ENCODE measurements at places on chromosomes 16 and 17.

GRCh38 chr16:90001761-90002503, 17.3 kb downstream of the DBNDD1 start:
- DNase-seq: no peak

DNA sequence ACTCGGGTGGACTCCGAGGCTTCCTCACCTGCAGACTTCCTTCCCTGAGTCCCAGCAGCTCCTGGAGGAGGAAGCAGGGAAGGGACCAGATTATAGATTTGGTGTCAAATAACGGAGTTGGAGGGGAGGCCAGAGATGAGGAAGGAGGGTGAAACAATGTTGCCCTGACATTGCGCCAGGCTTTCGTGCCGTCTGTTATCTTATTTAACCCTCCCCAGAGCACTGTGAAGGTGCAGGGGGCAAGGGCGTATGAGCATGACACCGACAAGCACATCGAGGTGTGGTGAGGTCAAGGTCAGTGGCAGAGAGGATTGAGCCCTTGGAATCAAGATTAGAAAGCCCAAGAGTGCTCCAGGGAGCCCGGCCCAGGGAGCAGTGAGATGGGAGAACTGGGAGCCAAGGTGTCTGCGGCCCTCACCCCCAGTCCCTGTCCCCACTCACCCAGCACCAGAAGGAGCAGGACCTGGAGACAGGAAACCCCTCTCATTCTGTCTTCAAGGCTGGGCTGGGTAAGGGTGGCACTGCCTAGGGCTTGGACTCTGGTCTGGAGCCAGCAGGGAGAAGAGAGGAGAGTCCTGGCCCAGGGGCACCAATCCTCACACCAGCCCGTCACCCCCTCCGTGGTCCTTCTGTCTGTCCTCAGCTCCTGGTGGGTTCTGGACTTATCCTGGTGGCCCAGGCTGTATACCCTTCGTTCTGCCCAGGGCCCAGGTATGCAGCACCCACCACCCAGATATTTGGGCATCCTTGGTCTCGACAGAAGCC, 1.1 kb downstream of the PRSS33 start:
- DNase-seq: no peak

DNA sequence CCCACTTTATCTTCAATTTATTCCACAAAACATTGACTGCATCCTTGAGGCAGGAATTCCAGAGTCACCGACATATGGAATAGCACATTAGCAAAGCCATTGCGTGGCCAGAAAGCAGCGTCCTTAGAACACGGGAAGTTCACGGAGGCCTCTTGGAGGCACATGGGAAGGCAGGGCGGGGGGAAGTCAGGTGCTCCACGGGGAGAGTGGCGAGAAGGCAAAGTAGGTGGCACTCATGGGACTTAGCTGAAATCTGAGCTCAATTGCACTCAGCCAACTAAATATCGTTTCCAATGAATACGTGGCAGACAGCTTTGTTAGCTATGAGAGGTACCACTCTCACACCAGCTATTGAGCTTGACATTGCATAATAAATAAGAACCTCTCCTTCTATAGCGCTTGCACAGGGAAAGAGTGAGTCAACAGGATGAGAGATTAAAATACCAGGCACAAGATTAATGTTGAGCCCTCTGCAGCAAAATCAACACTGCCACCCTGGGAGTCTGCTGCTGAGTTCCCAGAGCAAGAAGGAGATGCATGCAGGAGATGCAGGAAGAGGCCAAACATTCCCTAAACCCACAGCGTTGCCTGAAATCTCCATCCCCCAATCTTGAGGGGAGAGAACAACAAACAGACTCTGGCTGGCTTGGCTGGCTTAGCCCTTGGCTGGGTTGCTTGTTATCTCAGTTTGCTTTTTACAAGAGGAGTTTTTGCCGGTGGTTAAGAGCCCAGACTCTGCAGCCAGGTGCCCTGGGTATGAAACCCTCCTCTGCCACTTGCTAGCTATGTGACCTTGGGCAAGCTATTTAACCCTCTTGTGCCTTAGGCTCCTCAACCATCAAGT, 28.8 kb downstream of the ABCC12 start:
- no peak for DNase-seq

DNA sequence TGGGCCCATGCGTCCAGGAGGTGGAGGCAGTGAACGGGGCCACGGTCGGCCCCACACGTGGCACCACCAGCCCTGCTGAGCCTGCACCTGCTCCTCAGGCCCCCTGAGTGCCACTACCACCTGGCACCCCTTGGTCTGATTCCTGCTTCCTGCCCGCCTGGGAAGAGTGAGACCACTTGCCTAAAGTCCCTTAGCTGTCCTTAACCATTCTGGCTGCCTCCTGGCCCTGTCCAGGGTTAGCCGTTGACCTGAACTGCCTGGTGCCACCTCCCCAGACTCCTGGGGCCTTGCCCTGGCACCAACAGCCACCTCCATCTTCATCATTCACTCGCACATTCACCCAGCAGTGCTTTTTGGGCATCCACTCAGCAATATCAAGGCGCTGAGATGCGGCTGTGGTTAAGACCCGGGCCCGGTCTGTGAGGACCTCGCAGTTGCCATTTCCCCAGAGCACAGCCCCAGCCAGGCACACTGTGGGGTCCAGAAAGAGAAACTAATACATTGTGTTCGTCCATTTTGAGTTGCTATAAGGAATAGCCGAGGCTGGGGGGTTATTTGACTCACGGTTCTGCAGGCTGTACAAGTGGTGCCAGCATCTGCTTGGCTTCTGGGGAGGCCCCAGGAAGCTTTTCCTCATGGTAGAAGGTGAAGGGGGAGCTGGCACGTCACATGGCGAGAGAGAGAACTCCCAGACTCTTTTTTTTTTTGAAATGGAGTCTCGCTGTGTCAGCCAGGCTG, 318.4 kb downstream of the SEC14L1 start:
- no peak for DNase-seq

DNA sequence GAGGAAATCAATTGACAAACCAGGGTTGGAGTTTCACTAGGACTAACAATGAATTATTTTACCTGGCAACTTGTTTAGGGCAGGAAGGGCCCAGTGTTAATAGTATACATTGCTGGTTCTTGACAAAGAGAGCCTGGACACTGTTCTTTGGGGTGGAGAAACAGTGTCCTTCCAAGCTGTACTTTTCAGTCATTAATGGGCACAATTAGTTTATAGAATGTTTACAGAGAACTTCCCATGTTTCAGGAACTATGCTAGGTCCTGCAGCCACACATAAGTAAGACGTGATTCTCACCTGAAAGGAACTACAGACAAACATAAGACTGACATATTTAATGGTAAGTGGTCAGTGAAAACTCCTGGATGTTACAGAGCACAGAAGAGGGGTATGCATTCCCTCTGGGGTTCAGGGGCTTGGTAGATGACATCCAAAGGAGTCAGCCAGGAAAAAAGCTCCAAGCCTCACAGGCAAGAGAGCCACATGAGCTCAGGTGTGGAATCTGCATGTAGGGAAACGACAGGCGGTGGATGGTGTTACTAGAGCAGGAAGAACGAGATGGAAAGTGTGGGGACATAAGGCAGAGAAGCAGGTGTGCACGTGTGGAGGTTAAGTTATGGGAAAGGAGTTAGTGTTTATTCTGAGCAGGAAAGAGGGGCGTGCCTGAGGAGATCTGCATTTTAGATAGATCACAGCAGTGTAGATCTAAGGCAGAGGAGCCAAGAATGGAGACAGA, 3.8 kb upstream of the DYNLL2 start:
- DNase-seq: no peak

GRCh38 chr17:33674685-33675084, 381.6 kb upstream of the ASIC2 start:
- peak; percentile 9 for DNase-seq

DNA sequence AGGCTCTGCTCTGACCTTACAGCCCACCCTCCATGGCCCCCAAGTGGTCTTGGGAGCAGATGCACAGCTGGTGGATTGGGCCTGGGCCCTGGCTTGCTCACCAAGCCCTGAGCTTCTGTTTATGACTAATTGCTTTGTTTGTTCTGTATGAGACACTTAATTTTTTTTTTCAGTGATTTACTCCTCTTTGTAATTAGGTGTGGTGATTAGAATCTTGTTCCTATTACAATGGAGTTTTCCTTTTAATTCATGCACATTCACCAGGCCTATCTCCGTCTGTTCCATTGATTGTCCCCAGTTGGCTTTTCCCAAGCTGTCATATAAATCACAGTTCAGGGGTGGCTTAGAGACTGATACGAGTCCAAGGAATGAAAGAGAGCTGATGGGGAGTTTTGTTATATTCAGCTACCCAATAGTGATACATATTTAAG, 242.3 kb downstream of the CCDC182 start:
- DNase-seq: no peak

- no peak for DNase-seq
Measured at GRCh38 chr17:65231662-65232335, 94.6 kb downstream of the RGS9 start.

DNA sequence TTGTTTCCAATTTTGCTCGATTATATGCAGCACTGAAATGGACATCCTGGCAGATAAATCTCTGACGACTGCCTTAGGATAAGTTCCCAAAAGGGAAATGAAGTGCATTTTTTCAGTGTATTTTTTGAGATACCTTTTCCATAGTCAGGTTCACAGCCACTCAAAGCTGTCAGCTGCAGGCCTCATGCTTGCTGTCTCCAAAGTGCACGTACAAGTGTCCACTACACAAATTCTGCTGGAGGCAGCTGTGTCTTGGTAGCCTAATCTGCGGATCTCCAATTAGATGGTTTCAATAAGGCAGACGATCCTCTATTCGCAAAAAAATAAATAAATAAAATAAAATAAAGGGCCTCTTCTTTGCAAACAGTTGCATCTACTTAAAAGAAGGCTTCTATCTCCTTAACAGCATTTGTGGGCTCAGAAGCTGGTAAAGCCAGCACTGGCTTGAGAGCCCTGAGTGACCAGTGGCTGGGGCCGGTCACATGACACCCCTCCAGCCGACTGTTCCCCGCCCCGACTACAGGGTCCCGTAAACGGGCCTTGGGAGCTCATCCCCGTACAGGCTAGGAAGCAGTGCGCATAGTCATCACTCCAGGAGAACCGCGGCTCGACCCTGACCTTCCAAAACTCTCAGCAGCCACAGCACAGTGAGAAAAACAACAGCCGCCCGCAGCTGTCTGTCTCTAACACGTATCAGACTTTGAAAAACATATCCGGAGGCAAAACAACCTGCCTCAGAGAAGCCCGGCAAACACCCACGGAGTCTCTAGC, 18.8 kb downstream of the RPH3AL start:
- DNase-seq: no peak

GRCh38 chr16:82185012-82185411, 15.0 kb upstream of the MPHOSPH6 start:
- DNase-seq: no peak

DNA sequence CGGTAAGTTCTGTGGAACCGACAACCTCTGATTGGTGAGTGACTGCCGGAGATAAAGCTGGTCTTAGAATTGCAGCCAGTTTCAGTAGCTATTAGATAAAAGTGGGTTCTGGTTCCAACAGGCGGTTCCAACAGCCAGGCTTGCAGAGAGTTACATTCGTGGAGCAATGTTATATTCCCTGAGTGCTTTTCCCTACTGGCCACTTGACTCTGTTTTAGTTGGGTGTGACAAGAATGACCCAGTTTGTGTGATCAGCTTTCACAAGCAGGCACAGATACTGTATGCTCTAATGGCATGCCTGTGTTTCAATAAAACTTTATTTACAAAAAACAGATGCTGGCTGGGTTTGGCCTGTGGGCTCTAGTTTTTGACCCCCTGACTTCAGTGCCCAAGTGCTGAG, 196.6 kb downstream of the SNX29 start:
- DNase-seq: no peak

DNA sequence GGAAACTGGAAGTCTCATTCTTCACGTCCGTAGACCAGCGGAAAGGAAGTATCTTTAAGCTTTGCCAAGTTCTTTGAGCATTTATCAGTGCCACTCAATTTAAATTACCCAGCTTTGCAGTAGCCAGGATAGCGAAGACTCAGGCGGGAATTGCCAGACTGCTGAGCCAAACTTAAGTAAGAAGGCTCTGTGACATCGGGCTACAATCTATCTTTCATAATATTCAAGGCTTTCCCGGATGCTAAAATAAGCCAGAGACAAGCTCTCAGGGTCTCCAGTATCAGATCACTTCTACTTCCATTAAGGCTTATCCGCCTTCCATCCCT, 436 bp upstream of the BRIP1 start:
- DNase-seq: no peak

DNA sequence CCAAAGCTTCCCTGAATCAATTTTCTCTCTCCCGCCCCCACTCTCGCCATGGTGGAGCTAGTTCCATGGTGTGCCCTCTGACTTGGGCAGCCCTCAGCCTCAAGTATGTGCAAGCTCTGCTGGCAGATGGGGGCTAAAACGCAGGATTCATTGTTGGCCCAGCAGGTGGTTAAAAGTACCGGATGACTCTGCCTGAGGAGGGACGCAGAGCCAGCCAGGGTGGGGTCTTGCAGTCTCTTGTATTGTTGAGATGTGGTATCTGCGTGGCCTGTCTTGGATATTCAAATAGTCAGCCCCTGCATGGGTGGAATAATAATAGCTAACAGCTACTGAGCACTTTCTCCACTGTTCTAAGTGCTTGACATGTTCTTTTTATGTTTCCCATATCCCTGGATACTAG, 36.7 kb upstream of the CPNE2 start:
- no peak for DNase-seq

DNA sequence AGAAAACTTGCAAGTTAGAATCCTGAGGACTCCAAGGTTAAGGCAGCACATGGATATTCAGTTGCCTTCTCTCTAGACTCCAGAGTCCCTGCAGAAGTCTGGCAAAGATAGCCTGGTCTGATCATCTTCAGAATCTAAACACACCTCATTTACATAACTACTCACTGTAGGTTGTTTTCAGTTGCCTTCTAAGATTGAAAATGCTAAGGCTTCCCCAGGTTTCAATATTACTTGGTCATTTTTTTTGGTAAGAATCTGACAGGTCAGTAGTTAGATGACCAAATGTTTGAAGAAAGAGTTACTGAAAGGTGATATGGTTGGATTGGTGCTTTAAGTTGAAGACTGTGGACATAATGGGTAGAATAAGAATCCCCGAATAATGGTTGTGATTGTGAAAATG, 205.4 kb upstream of the KCNJ16 start:
- no peak for DNase-seq

- no peak for DNase-seq
Measured at GRCh38 chr16:22665048-22665797, 148.7 kb upstream of the HS3ST2 start.
